ENCODE measurements at places on chromosomes 1 and 21.

- DNase-seq: no peak
These were observed 73.2 kb upstream of the NEK7 start for GRCh38 chr1:198083549-198083948.

DNA sequence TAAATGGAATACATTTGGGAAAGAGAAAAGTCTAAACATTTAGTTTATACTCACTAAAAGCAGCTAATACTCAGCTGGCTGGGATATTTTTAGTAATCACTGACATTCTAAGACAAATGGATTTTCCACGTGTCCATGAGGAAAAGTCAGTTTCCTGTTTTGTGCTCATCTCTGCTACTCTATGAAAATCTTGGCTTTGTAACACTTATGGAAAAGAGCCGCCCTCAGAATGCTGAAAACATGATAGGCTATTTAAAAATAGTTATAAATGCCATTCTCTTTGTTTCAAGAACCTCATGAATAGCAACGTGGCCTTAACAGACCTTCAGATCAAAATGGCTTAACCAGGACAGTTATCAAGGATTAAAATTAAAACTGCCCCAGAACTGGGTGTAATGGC is 29.9 kb downstream of the MRAP start:
- DNase-seq: no peak

- DNase-seq: no peak
These were observed 1.6 kb downstream of the ALX3 start for GRCh38 chr1:110068646-110069403.

DNA sequence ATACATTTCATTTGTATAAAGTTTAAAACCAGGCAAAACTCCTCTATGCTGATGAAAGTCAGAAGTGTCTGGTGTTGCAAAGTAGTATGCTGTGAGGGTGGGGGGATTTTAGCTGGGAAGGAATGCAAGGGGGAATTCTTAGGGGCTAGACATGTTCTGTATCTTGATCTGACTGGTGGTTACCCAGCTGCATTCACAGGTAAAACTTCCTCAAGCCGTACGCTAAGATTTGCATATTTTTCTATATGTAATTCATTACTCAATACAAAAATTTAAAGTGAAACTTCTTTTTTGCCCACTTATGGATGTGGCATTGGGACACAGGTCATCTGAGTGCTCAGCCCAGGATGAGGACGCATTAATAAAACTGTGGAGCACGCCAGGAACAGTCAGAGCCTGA is 323.3 kb downstream of the PAPPA2 start:
- DNase-seq: no peak

- no peak for DNase-seq
These were observed 127.5 kb upstream of the DNAH14 start for GRCh38 chr1:224801844-224802490.

DNA sequence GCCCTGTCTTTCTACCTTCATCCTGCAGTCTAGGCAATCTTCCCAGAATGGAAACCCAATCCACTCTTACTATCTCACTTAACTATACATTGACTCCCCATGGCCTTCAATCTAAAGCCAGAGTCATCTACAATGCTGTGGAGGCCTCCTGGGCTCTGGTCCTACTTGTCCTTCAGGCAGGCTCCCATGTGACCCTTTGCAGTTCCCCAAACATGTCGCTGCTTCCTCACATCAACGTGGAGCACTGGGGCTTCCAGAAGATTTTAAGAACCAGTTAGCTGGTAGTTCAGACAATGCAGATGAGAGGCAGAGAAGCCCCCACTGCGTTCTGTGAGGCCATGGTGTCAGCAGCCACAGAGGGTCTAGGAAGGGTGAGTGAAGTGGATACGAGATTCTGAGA is 18.6 kb downstream of the LYPD8 start:
- DNase-seq: no peak

- DNase-seq: peak; percentile 42
These were observed 7.7 kb downstream of the ZBTB21 start for GRCh38 chr21:42002421-42002958.
